ENCODE measurements at places on chromosomes 7 and 10. TPM values are rescaled to one million over a fixed set of nuclear protein-coding genes. Genes with fewer than 3 reads are reported as not detected.

GRCh38 chr7:64882341-64883112 lies 20.5 kb upstream of the ZNF273 start:
- DNase-seq: peak; percentile 84

- DNase-seq: no peak
Measured at GRCh38 chr10:4918236-4918635, 45.0 kb upstream of the AKR1C1 start.

RARRES2 gene
- total RNA-seq: 1.4 TPM

DNA sequence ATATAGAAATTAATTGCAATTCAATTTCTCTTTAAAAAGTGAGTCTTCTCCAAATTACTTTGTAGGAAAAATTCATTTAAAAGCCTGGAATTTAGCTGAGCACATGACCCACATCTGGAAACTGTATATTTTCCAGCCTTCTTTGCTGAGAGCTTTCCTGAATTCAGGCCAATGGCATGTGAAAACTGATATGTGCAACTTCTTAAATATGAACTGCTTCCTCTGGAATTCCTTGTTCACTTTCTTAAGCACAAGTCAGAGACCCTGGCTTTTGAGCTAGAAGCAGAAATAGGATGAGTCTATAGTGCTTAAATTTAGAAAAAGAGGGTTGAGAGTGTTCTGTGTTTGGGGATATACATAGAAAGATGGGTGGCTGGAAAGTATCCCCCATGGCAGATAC lies 365.1 kb upstream of the MTPN start:
- no peak for DNase-seq

DNA sequence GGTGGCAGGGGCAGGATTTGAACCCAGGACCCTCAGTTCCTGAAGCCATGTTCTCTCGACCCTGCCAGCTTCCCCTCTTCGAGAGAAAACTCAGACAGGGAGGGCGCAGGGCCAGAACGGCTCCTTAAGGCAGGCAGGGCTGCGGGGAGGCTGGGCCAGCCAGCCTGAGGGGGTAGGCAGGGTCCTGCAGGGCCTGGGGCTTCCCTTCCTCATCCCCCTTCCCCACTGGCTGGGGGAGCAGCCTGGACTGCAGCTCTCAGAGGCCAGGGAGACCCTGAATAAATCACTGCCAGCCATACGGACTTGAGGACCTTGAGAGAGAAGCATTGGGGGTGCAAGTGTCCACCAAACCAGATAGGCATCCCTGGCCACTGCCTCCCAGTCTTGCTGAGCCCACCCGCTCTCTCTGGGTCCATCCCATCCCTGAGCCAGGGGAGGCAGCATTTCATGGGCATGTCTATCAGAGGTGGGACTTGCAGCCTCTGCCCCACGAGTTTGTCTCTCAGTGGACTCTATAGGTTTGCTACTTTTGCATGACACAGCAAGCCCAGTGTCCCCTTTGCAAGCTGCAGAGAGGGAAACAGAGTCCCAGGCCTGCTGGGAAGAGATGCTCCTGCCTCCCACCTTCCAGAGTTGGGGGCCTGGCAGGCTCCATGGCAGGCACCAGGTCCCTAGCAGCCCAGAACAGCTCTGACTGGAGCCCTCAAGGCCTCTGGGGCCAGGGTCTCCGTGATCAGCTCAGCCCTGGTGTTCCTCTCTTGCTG lies 70.9 kb downstream of the MYL10 start:
- peak; percentile 68 for DNase-seq

HOXA9 gene
- not detected for total RNA-seq

GRCh38 chr7:126605553-126605952 lies 647.2 kb downstream of the GRM8 start:
- no peak for DNase-seq

GRCh38 chr7:114530057-114530611 lies 115.5 kb downstream of the FOXP2 start:
- no peak for DNase-seq

DNA sequence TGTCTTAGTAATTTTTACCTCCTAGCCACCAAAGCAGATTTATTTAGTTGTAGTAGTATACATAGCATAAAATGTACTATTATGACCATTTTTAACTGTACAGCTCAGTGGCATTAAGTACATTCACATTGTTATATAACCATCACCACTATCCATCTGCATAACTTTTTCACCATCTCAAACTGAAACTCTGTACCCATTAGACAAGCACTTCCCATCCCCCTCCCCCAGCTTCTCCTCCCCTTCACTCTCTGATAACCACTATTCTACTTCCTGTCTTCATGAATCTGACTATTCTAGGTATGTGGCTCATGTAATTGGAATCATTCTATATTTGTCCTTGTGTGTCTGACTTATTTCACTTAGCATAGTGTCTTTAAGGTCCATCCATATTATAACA lies 71.9 kb downstream of the MRPL32 start:
- DNase-seq: no peak

GRCh38 chr7:105391429-105391828 lies 2.7 kb upstream of the SRPK2 start:
- DNase-seq: no peak

DNA sequence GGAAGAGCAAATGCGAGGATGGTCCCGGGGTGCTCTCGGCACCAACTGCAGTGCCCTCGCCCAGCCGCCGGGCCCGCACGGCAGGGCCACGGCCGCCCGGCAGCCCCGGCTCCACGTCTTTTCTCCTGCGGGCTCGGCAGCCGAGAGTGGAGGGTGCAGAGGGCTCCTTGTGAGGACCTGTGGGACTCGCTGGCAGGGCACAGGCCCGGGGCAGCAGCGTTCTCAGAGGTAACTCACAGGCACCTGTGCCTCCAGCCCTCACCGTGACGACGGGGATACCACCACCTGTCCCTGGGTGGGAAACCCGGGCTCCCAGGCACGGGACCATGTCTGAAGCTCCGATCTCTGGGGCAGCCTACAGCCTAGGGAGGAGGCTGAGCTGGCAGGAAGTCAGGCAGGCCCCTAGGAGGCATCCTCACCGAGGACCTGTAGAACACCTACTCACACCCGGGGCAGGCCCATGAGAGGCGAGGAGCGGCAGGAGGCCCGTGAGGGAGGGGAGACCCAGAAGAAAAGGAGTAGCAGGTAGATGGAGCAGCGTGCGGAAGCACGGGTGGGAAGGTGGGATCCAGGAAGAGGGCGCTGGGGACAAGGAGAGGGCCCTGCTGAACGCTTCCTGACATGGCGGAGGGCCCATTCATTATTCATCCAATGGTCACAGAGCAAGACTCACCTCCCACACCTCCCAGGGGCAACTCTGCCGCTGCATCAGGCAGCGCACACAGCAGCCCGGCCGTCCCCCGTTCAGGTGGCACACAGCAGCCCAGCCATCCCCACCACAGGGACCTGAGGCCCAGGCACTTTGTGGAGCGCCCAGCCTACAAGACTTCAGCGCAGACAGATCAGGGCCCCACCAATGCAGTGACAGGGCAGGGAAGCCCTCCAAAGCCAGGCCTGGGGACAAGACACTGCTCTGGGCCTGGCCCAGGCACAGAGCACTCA lies 244.9 kb downstream of the MAD1L1 start:
- DNase-seq: peak; percentile 87

BLNK gene
- total RNA-seq: not detected

DNA sequence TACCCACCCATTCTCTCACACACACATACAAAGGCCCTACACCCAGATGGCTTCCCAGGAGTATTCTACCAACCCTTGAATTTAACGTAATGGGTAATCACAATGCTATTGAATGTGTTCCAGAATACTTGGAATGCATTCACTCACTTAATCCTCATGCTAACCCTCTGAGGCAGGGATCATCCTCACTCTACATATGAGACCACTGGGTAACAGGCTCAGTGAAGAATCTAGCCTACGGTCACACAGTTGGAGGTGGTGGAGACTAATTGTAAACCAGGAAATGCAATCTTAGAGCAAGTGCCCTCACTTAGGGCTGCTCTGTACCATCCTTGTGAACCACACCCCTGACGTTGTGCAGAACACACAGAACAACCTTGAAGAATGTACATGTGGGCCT lies 87.5 kb downstream of the PPP1R3C start:
- no peak for DNase-seq

DNA sequence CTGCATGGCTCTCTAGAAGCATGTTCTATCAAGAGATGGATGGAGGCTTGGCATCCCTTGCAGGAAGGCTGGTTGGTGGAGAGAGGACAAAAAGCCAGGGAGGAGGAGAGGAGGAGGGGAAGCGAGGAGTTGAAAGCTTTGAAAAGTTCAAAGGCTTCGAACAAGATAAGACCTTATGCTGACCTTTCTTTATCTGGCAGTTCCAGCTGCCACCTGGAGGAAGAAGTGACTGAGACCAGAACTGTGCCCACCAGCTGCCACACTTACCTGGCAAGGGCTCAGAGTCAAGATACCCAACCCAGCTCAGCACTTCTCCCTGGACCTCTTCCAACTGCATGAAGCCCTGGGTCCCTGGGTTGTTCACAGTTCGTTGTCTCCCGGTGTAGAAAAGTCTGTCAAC lies 14.8 kb downstream of the CCL24 start:
- no peak for DNase-seq

ERVW-1 gene
- not detected for total RNA-seq

DNA sequence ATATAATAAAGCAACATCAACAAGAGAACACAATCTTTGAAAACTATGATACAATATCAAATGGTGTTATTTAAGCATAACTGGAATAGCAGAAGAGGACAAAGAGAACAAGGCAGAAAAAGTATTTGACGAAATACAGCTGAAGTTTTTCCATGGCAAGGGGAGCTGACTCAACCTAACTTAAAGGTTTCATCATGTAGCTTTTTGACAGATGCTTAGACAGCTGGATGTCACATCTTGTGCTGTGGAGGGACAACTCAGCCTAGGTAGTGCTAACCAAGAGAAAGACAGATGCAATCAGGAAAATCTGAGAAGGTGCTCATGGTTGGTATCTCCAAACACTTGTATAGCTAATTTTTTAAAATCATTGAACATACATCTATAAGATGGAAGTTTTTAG lies 208.2 kb downstream of the TFEC start:
- DNase-seq: no peak

TNRC18 gene
- 101 TPM for total RNA-seq

GRCh38 chr10:22803261-22803885 lies 89.0 kb upstream of the PIP4K2A start:
- DNase-seq: no peak

GRCh38 chr10:35416619-35417312 lies 80.5 kb downstream of the CCNY start:
- no peak for DNase-seq

SEMA3A gene
- 0.65 TPM for total RNA-seq

CREB5 gene
- 10.2 TPM for total RNA-seq

DNA sequence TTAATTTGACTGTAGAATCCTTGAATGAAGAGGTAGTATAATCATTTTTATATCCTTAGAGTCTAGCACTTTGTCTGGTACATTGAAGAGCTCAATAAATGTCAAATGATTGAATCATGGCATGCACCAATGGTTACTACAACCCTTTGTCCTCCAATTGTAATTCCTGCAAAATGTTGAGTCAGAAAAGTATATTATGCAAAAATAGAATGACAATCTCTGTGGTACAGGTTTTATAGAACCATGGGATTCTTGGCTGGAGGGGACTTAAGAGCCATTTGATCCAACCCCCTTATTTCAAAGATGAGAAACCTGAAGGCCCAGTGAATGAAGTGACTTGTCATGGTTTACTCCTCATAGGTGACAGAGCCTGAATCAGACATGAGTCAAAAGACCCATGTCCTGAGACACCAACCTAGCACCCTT lies 30.9 kb upstream of the SMKR1 start:
- DNase-seq: no peak

TMEM196 gene
- total RNA-seq: not detected
